Breast epithelium (tissue), 4 donors: ENCODE measurements at places on chromosomes 3 and 15. TPM values are rescaled to one million over a fixed set of nuclear protein-coding genes. Genes with fewer than 3 reads are reported as not detected.

TGM4 gene
- not detected for total RNA-seq

DNA sequence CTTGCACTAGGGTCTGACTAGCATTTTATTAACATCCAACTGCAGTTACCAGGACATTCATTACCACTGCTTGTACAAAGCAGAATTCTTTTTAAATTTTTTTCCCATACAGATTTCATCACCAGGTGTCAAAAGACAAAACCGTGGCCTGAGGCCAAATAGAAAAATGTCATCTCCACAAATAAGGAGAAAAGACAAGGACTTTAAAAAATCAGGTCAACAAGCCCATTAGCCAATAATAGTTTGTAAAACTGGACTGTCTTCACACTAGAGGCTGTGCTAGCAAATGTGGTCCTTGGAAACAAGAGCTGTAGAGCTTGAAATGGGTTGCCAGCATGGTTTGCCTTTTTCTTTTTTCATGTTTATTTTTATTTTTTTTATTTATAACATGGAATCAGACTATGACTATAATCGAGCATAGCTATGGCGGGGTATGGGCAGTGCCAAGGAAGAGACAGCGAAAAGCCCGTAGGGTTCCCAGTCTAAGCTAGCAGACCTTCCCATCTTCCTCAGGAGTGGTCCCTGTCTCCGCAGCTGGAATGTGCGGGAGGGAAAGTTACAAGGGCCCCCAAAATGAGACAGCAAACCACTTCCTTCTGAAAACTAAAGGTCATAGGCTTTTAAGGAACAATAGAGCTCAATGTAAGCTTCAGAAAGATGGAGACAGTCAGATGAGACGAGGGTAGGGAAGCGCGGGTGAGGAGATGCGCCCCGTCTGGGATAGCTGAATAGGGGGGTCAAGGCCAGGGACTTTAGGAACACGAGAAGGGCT lies 1.5 kb downstream of the PTPN9 start:
- H3K4me3 ChIP-seq: peak overlapping the region; percentile 98
- H3K36me3 ChIP-seq: no peaks in the 10 kb centered on the region
- no peaks in the 10 kb centered on the region for H3K27me3 ChIP-seq
- DNase-seq: no peak
- peak overlapping the region; percentile 95 for H3K27ac ChIP-seq

DNA sequence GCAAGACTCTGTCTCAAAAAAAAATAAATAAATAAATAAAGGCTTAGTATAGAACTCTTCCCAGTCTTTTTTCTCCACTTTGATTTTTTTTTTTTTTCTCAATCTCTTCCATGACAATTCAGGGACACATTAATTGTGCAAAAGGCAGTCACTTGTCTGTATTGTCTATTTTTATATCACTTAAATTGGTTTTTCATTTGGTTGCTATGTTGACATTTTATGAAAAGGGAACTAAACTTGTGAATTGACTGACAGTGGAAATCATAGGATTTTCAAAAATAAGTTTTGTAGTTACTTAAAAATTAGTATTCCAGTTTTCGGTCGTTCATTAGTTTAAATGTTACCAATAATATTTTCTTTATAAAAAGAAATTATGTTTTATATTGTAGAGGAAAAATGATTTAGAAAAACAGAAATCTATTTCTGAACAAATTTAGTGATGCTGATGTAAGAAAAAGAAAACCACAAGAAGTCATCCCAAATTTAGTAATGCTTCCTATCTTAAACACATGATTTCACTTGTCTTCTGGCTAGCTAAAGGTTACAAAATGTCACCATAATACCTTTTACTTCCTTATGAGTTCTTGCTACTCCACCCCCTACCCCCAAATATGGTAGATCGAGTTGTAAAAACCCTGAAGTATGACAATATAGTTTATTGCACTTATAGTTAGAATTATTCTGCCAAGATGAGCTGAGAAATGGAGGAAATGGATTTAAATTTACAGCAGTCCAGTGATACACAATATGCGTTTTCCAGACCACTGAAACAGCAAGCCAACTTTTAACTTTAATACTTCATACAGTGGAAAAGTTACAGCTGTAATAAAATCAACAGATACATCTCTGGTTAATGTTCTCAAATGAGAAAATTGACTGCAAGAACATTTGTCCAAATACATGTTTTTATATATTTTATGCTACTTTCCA lies 37.0 kb downstream of the PPARG start:
- H3K27ac ChIP-seq: peak overlapping the region; percentile 9
- no peak for DNase-seq
- no peaks in the 10 kb centered on the region for H3K4me1 ChIP-seq

DNA sequence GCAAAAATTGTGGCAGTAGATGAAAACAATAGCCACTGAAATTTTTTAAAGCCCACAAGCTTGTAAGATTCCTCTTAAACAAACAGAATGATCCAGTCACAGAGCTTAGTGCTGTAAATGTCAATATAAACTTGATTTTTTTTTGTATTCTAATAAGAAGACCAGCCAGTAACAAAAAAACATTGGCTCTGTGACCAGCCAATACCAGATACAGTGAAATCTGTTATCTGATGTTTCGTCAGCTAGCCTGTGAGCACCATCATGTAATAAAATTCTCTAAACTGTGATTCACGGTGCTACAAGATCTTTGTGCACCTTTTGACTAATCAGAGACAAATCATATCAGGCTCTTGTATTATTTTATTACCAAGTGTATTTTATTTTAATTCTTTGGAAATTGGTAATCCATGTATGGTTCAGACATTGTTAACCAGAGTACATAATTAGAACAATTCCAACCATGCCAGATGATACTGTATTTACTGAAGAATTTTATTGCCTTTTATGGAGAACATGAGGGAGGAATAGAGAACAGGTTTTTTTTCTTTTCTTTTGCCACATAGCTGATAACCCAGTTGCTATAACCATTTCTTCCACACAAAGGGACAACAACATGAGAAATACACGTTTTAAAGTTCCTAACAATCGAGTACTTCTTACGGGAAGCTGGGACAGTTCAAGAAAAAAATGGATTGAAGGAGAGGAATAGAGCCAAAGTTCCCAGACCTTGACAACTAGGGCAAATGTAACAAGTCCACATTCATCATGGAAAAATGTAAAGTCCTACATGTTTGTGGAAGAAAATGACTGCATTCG lies 71.9 kb downstream of the FILIP1L start:
- no peak overlapping the region for H3K4me3 ChIP-seq
- no peaks in the 10 kb centered on the region for H3K36me3 ChIP-seq
- peak overlapping the region; percentile 81 for H3K27ac ChIP-seq
- no peak for DNase-seq
- no peaks in the 10 kb centered on the region for H3K27me3 ChIP-seq

- no peak overlapping the region for H3K4me3 ChIP-seq
- DNase-seq: no peak
- H3K4me1 ChIP-seq: no peaks in the 10 kb centered on the region
- no peak overlapping the region for H3K27ac ChIP-seq
- H3K36me3 ChIP-seq: no peaks in the 10 kb centered on the region
These were observed 100.0 kb downstream of the MME start for GRCh38 chr3:155179966-155180757.

DNA sequence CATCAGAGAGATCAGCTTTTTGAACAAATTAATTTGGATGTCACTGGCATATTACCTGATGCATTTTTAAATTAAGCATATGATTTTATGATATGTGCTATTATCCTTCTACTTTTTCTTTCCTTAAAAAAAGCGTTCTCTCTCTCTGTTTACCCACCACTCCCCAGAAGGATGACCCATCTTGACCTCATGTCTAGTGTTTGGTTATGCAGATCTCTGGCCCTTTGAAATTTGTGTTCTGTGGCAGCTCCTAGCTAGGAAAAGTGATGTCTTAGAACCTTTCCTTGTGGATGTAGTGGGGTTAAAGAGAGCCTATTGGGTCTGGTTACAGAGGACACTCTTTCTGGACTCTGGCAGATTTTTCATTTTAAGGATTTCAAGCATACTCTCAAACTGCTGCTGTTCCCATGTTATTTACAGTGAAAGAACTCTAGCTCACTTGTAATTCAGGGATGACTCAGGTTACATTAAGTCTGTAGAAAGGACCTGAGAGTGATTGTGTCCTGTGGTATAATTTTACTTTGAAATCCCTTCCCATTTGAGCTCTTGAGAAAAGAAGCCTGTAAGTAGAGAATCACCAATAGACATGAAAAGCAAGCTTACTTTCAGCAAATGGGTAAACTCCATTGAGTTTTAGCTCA lies 23.8 kb downstream of the ARHGEF26 start:
- H3K4me1 ChIP-seq: no peaks in the 10 kb centered on the region
- no peak overlapping the region for H3K27ac ChIP-seq
- H3K27me3 ChIP-seq: no peaks in the 10 kb centered on the region
- H3K36me3 ChIP-seq: no peaks in the 10 kb centered on the region
- no peak overlapping the region for H3K4me3 ChIP-seq
- DNase-seq: no peak

SMCO1 gene
- total RNA-seq: not detected

- H3K36me3 ChIP-seq: no peaks in the 10 kb centered on the region
- no peaks in the 10 kb centered on the region for H3K4me1 ChIP-seq
- no peak for DNase-seq
These were observed 220.9 kb downstream of the SLC9A9 start for GRCh38 chr3:143627336-143627735.

SEMA6D gene
- total RNA-seq: 22.8 TPM

GRCh38 chr3:127822041-127822681 lies at the start of gene MGLL:
Gene MGLL, minus strand, starts transcription at chr3:127822515. Its CDS starts 197 bp downstream, at chr3:127822318.
- H3K27me3 ChIP-seq: no peaks in the 10 kb centered on the region
- no peaks in the 10 kb centered on the region for H3K36me3 ChIP-seq
- peak within 1 kb of the TSS; percentile 86 for H3K27ac ChIP-seq
- H3K4me3 ChIP-seq: peak within 1 kb of the TSS; percentile 78

- no peak overlapping the region for H3K27ac ChIP-seq
- no peak for DNase-seq
- no peaks in the 10 kb centered on the region for H3K27me3 ChIP-seq
- H3K4me3 ChIP-seq: no peak overlapping the region
- H3K36me3 ChIP-seq: no peaks in the 10 kb centered on the region
These were observed 87.3 kb upstream of the PRR23C start for GRCh38 chr3:139131951-139132350.

GRCh38 chr3:114794894-114795630 lies 352.0 kb downstream of the ZBTB20 start:
- no peak overlapping the region for H3K27ac ChIP-seq
- H3K27me3 ChIP-seq: no peaks in the 10 kb centered on the region
- no peak overlapping the region for H3K4me3 ChIP-seq
- H3K4me1 ChIP-seq: no peaks in the 10 kb centered on the region
- DNase-seq: no peak
- H3K36me3 ChIP-seq: no peaks in the 10 kb centered on the region

ZKSCAN7 gene
- 6.7 TPM for total RNA-seq

- peaks cover 15% of the 10 kb centered on the region for H3K36me3 ChIP-seq
- H3K27me3 ChIP-seq: no peaks in the 10 kb centered on the region
- peak overlapping the region; percentile 9 for H3K4me3 ChIP-seq
- H3K4me1 ChIP-seq: no peaks in the 10 kb centered on the region
- no peak overlapping the region for H3K27ac ChIP-seq
These were observed 3.0 kb downstream of the RPL32 start for GRCh38 chr3:12838179-12838965.

GRCh38 chr3:106946866-106947265 lies 430.4 kb upstream of the CCDC54 start:
- H3K27me3 ChIP-seq: no peaks in the 10 kb centered on the region
- DNase-seq: no peak
- H3K36me3 ChIP-seq: no peaks in the 10 kb centered on the region
